Activated CD4-positive, alpha-beta T cell treated with anti-CD3 and anti-CD28 coated beads, Interleukin-2, amount 10 ng/mL, durations not matched to agents 7 days and 5 days (primary cell): ENCODE measurements at places on chromosomes 1 and 21. TPM values are rescaled to one million over a fixed set of nuclear protein-coding genes. Genes with fewer than 3 reads are reported as not detected.

GRCh38 chr1:3917761-3918160 lies 17.7 kb upstream of the C1orf174 start:
- H3K36me3 ChIP-seq = no peaks in the 10 kb centered on the region
- no peak overlapping the region for H3K4me3 ChIP-seq
- H3K4me1 ChIP-seq = peaks cover 9% of the 10 kb centered on the region
- no peak for DNase-seq

DNA sequence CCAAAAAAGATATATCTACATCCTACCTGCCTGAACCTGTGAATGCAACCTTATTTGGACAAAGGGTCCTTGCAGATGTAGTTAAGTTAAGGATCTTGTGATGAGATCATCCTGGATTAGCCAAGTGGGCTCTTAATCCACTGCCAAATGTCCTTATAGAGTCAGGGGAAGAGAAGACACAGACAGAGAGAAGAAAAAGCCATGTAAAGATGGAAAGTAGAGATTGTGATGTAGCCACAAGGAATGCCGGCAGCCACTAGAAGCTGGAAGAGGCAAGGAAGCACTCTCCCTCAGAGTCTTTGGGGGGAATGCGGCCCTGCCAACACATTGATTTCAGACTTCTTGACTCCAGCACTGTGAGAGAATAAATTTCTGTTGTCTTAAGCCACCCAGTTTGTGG lies 16.2 kb downstream of the HSD11B1 start:
- peak overlapping the region; percentile 4 for H3K27ac ChIP-seq
- H3K4me3 ChIP-seq = no peak overlapping the region
- H3K36me3 ChIP-seq = peaks cover 5% of the 10 kb centered on the region
- H3K27me3 ChIP-seq = no peaks in the 10 kb centered on the region
- peaks cover 27% of the 10 kb centered on the region for H3K4me1 ChIP-seq

- no peaks in the 10 kb centered on the region for H3K36me3 ChIP-seq
- H3K27me3 ChIP-seq = peaks cover 22% of the 10 kb centered on the region
- no peak overlapping the region for H3K4me3 ChIP-seq
Observed at GRCh38 chr1:168390271-168390670, 109.6 kb downstream of the TBX19 start.

GRCh38 chr1:201707656-201708055 lies 121.3 kb upstream of the IPO9 start:
- H3K27me3 ChIP-seq = peaks cover 4% of the 10 kb centered on the region
- no peaks in the 10 kb centered on the region for H3K4me1 ChIP-seq
- no peak overlapping the region for H3K4me3 ChIP-seq
- no peak for DNase-seq
- H3K36me3 ChIP-seq = no peaks in the 10 kb centered on the region

DNA sequence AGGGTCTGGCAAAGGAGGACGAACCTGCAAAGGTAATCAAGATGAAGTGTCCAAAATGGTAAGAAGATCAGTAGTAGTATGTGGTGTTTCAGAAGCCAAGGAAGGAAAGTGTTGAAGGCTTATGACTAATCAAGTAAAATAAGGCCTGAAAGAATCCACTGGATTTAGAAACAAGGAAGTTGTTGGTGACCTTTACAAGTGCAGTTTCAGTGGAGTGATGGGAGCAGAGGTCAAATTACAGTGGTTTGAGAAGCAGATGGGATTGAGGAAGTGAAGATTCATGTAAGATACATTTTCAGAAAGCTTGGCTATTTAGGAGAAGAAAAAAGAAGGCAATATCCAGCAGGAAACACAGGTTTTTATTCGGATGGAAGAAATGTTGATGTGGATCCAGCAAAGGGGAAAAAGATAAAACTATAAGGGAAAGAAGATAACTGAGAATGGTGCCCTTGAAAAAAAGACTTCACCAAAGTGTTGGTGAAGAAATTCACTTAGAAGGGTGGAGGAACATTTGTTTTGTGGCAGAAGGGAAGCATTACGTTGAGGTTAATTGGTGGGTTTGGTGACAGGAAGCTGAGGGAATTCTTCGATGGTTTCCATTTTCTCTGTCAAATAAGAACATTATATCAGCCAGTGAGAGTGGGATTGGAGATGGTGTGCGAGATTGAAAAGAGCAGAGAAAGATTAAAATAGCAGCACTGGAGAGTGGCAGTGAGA lies 2.1 kb downstream of the ARMH1 start:
- no peak for DNase-seq
- no peaks in the 10 kb centered on the region for H3K27me3 ChIP-seq
- no peak overlapping the region for H3K4me3 ChIP-seq

- H3K4me1 ChIP-seq = peaks cover 2% of the 10 kb centered on the region
- DNase-seq = peak; percentile 22
- no peak overlapping the region for H3K4me3 ChIP-seq
- peaks cover 23% of the 10 kb centered on the region for H3K36me3 ChIP-seq
- no peak overlapping the region for H3K27ac ChIP-seq
Observed at GRCh38 chr1:37890378-37891014, 31.1 kb upstream of the MTF1 start.

DNA sequence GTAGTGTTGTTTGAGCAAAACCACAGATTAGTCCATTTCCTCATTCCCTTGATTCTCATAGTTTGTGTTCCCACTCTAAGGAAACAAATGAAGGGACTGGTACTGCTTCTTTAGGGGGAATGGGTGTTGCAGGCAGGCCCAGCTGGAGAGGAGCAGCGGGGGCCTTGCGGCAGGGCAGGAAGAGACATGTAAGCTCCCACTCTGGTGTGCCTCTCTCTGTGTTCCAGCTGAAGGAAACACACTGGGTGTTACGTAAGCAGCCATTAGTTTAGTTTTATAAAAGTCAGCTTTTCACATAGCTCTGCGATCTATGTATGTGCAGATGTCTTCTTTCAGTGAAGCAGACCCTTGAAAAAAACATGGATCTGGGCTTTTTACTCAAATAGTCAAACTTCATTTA lies 99.5 kb downstream of the CACHD1 start:
- no peak for DNase-seq
- no peaks in the 10 kb centered on the region for H3K4me1 ChIP-seq
- no peaks in the 10 kb centered on the region for H3K27me3 ChIP-seq
- no peak overlapping the region for H3K4me3 ChIP-seq
- H3K36me3 ChIP-seq = no peaks in the 10 kb centered on the region

DNA sequence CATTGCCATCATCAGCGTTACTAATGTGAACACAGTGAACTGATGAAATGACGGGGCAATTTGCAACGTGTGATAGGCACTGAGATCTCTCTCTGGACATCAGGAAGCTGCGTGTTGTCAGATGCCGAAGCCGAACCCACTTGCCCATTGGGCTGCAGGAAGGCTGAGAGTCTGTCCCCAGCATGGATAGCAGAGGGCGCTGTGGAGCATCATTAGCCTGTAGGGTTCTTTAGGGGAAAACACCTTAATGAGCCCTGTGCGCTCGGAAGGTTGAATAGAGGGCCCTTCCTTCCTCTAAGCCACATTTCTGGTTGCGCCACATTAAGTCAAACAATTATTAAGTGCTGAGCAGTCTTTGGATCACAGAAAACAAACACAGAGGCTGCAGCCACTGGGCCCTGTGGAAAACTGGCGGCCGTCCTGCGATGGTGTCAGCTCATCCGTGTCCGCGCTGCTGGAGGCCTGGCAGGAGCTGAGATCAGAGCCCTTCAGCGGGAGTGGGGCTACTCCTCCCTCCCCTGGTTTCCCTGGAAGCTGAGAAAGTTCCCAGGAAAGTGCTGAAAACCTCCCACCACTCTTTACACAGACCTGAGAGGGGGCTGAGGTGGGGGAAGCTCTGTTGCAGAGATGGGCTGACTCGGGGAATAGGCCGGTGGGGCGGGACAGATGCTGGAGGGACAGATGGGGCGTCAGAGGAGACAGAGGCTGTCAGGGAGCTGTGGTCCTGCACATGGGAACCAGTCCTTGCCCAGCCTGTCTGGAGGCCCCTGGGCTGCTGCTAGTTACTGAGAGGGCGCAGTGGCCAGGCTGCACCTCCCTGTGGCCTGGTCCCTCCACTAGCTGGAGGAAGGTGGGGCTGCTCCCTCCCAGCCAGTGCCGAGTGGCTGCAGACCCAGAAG lies 12.7 kb downstream of the TFF2 start:
- H3K4me1 ChIP-seq = peaks cover 12% of the 10 kb centered on the region
- no peaks in the 10 kb centered on the region for H3K36me3 ChIP-seq
- H3K27ac ChIP-seq = no peak overlapping the region
- H3K27me3 ChIP-seq = peaks cover 16% of the 10 kb centered on the region
- no peak overlapping the region for H3K4me3 ChIP-seq

DNA sequence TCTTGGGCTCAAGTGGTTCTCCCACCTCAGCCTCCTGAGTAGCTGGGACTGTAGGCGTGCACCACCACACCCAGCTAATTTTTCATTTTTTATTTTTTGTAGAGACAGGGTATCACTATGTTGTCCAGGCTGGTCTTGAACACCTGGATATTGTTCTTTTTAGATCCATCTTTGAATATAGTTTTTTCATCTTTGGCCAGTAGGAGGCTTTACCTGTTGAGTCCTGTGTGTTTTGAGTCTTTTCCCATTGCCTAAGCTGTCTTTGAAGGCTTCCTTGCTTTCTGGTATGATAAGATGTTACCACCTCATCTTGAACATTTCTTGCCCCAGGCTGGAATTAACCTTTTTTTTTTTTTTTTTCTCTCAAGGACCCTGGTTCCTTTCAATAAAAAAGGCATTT lies 387.8 kb upstream of the RUNX1 start:
- no peak for DNase-seq
- peaks cover 21% of the 10 kb centered on the region for H3K4me1 ChIP-seq
- peaks cover 10% of the 10 kb centered on the region for H3K27me3 ChIP-seq
- no peak overlapping the region for H3K4me3 ChIP-seq
- H3K27ac ChIP-seq = no peak overlapping the region

The FAM151A gene
- total RNA-seq = not detected

The ANXA9 gene
- total RNA-seq = 0.10 TPM
